Parietal lobe (tissue), 2 donors: ENCODE measurements at places on chromosomes 16 and 17. TPM values are rescaled to one million over a fixed set of nuclear protein-coding genes. Genes with fewer than 3 reads are reported as not detected.

CLDN7 gene
- total RNA-seq: not detected

PLCD3 gene
- 3.8 TPM for total RNA-seq

SLC16A5 gene
- total RNA-seq: 1.3 TPM

APOH gene
- total RNA-seq: not detected

WNK4 gene
- total RNA-seq: not detected
